ENCODE measurements at places on chromosomes 2 and 18.

DNA sequence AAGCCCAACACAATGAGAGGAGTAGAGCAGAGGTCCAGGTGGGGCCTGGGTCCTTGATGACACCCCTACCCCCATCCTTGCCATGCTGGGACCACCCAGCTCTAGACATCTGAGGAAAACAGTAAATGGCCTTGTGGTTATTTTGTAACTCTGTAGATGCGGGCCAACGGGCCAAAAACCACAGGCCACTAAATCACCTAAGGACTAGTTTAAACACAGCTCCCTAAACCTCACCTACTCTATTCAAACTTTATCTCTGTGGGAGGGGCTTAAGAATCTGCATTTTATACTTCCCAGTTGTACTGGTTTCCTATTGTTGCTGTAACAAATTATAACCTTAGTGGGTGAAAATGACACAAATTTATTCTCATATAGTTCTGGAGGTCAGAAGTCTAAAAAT lies 19.0 kb upstream of the SERTAD2 start:
- no peak for DNase-seq

DNA sequence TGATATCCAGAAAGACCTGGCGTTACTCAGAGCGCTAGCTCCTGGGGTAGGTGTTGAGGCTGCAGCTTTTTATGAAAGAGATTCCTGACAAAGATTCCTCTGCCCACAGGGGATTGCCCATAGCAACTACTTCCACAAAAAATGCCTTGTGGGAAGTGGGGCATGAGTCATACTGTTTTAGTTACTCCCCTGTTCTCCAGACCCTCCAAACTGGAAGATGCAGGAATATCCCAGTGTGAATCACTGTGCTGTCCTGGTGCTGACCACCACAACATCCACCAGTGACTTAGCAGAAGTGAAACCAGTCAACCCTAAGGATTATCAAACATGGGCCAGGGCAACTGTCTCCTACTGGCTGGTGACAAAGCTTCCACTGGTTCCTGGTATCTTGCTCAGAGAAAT lies 61.8 kb downstream of the CDH2 start:
- DNase-seq: no peak

- no peak for DNase-seq
Observed at GRCh38 chr2:96260387-96261260, 5.2 kb downstream of the TMEM127 start.

DNA sequence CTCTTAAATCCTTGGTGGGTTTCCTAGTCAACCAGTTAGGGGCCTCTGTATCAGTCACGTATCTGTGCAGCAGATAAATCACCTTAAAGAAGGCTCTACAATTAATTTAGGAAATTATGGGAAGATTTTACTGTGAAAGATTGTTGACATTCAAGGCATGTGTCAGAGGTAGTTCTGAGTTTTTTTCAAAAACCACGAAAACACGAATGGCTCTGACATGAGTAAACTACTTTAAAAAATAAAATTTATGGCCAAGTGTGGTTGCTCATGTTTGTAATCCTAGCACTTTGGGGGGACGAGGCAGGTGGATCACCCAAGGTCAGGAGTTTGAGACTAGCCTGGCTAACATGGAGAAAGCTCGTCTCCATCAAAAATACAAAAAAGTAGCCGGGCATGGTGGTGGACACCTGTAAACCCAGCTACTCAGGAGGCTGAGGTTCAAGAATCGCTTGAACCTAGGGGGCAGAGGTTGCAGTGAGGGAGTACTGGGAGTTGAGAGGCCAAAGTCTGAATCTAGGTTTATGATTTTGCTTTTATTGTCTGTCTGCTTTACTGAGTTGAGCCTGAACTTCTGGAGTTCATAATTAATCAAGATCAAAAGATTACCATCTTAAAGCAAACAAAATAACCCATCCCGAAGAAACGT lies 77.1 kb downstream of the SPRED2 start:
- DNase-seq: no peak

Measured in activated effector memory CD4-positive, alpha-beta T cell treated with Interleukin-2 at 50 U/mL for 16 hours (primary cell).